Urothelium cell line (cell line): ENCODE measurements at places on chromosomes 1 and 21.

DNA sequence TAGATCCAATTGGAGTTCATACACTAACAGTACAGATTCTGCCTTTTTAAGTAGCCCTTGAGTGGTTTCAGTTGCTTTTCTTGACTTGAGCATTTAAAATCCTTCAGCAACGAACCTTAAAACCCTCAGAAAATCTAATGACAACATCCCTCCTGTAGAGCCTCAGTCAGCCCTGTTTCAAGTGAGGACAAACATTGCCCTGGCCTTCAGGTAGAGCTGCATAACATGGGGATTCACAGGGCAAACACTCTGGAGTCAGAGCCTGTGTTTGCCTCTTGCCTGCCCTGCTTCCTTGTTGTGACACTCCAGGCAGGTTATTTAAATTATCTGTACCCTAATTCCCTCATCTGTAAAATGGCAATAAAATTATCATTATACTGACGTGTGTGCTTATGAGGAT is 96.1 kb upstream of the KCNA3 start:
- no peak for DNase-seq

GRCh38 chr1:2389644-2390043 is 1.7 kb downstream of the MORN1 start:
- DNase-seq, result no peak

DNA sequence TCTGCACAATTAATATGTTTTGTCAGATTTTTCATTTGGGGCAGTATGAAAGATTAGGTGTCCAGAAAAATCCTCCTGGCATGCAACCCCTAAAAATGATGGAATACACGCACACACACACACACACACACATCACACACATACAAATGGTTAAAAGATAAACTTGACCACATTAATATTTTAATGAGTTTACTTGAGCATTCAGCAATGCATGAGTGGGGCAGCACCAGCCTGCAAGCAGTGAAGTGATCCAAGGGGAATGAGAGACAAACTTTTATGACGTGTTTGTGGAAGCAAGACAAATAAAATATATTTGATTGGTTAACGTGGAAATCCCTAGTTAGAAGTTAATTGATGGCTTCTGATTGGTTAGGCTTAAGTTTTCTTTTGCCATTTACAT is 29.1 kb upstream of the SOAT1 start:
- DNase-seq, result no peak

DNA sequence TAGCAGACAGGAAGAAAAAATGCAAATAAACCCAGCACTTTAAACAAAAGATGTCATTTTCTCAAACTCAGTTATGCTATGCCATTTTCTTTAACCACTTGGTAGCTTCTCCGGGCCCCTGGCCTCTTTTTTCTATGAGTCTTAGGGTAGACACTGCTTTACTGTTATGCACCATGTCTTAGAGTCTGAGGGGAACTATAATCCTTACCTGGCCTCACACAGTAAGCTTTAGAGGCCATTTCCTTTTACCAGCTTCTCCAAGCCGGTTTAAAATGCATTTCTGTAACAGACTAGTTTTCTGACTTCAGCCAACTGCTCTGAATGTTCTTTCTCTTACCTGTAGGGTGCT is 73.7 kb upstream of the EDEM3 start:
- no peak for DNase-seq

DNA sequence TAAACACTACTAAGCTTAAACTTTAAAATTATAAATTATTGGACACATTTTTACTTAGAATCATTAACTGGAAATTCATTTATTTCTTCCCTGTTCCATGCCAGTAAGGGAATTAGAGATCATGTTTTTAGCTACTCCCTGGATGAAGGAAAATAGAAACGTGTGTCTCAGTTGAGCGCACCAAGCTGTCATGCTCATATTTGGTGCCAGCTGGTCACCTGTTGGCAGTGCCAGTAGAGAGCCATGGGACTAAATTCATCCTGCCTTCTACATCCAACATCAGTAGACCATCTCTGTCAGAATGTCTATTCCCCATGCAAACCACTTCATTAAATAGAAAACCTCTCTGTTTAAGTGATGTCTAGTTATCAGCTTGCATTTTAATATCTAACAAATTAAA is 17.4 kb upstream of the SLC22A15 start:
- DNase-seq, result no peak
